ENCODE measurements at places on chromosomes 11 and 22.

GRCh38 chr22:34842630-34843029, 223.3 kb upstream of the ISX start:
- DNase-seq: no peak

DNA sequence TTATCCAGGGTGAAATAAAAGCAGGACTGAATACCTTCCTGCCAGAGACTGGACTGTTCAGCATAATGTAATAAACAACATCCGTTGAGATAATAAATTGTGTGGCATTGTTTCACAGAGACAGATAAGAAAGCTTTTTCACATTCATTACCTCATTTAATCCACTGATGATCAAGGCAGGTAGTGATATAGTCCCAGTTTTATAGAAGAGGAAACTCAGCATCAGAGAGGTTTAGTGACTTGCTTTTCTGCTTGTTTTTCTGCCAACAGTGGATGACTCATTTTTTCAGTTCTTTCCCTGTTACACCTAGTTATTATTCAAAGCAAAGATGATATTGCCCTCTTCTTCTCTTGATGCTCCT, 4.0 kb downstream of the MYO18B start:
- no peak for DNase-seq

GRCh38 chr22:45065726-45066125, 55.9 kb upstream of the PHF21B start:
- DNase-seq: no peak

GRCh38 chr11:114664641-114665040, 13.7 kb upstream of the NXPE2 start:
- DNase-seq: no peak

DNA sequence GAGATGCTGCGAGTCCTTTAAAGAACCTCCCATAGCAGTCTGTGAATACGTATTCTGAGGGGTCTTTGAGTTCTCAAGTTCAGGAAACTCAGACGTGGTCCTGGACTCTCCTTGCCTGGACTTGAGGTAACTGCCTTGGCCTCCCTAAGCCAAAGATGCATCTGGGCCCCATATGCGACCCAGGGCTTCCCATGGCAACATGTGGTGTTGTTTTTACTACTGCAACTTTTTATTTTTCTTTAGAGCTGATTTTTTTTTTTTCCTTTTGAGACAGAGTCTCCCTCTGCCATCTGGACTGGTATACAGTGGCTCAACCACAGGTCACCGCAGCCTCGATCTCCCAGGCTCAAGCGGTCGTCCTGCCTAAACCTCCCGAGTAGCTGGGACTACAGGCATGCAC, 321.1 kb downstream of the ST3GAL4 start:
- no peak for DNase-seq

- DNase-seq: no peak
Measured at GRCh38 chr11:9462806-9463537, 2.2 kb downstream of the ZNF143 start.

DNA sequence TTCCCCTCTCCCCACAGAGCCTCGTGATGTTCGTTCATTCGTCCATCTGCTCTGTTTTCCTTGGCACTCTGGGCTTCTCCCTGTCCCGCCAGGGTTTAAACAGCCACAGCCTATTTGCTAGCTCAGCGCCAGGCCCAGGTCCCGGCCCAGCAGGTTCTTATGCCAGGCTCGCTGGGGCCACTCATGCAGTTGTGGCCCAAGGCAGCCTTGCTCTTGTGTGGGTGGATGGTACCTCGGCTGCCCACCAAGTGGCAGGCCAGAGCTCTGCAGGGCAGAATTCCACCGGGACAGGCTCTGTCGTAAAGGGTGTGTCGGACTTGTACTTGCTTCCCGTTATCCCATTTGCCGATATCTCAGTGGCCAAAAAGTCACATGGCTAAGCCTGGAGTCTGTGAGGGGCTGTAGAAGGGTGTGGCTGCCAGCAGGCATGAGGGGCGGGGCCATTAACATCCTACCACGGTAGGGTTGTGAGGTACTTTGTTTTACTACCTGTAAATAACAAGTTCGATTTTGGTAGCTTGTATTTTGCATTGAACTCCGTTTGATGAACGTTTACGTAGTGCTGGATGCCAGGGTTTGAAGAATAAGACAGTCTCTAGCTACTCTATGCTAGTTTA, 7.9 kb downstream of the FAM118A start:
- DNase-seq: peak; percentile 69

DNA sequence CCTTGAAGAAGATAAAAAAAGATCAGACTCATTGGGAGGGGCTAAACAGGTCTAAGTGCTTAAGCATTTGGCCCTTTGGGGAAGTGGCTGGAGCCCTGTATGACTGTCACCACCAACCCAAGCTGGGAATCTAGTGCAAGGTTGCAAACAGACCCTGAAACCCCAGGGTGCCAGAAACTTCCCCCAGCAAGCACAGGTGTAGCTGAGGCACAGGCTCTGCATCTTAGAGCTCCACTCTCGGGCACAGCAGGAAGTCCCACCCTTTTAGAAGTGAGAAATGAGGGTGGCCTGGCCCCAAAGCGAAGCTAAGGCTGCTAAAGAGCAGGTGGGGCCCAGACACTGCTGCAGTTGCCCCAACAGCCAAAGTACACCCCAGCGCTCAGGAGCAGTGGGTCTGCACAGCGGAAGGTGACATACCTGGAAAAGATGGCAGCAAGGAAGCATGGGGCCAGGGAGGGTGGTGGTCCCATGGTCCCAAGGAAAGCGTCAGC, 5.8 kb upstream of the KDM2A start:
- DNase-seq: no peak

DNA sequence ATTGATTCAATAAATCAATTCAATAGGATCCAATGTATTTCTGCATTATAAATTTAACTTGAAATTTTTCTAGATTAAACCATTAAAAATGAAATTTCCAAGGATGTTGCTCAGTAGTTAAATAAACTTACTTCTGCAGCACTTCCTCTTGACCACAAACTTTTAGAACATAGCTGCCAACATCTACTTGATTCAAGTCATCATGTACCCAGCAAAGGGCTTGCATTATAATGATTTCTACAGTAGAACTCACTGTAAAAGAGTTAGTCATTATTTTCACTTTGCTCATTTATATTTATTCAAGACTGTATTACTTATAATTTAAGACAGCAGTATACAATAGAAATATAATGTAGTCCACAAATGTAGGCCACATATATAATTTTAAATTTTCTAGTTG, 59.2 kb downstream of the PIK3C2A start:
- no peak for DNase-seq

DNA sequence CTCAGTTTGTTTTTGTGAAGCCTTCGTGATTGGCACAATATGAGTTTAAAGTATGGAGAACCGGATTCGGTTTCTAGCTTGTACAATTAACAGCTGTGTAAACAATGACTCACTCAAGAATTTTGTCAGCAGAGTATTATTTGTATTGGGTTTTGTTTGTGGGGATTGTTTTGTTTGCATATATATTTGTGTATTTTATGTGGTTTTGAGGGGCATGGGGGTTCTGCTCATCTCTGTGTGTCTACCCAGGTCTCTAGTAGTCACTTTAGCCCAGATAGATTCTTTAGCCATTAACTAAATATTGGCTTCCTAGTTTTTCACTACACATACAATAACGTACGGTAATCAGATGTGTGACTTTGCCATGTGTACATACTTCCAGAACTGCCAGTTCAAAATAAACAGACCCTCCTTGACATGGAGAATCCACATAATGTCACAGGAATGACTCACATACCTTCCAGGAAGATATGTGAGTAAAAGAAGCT, 7.5 kb upstream of the MS4A7 start:
- no peak for DNase-seq

GRCh38 chr11:64303109-64304031, 2.0 kb upstream of the ESRRA start:
- DNase-seq: no peak

DNA sequence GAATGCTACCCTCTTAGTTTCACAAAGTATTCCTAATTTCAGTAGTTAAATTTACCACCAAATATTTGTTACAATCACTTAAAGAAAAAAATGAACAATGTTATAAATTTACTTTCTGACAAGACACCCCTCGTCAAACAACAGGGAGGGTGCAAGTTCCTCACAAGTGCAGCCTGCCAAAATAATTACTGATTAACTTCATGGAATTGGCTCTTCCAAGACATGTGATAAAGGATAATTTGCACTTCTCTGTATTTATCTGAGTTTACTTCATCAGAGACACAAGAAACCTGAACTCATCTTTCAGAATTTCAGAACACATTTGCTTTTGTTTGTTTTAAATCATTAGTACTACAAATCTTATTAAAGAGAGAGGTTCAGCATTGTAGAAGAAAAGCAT, 66.5 kb downstream of the LARGE2 start:
- DNase-seq: no peak

GRCh38 chr11:65595543-65596281, at the start of gene KCNK7:
Gene KCNK7 (minus strand): TSS chr11:65595800. CDS start chr11:65595772, 28 bp downstream.
- peak; percentile 54 for DNase-seq

GRCh38 chr11:36583667-36584066, 10.6 kb upstream of the IFTAP start:
- DNase-seq: no peak

- no peak for DNase-seq
Measured at GRCh38 chr22:46446799-46447198, 90.6 kb downstream of the CELSR1 start.

DNA sequence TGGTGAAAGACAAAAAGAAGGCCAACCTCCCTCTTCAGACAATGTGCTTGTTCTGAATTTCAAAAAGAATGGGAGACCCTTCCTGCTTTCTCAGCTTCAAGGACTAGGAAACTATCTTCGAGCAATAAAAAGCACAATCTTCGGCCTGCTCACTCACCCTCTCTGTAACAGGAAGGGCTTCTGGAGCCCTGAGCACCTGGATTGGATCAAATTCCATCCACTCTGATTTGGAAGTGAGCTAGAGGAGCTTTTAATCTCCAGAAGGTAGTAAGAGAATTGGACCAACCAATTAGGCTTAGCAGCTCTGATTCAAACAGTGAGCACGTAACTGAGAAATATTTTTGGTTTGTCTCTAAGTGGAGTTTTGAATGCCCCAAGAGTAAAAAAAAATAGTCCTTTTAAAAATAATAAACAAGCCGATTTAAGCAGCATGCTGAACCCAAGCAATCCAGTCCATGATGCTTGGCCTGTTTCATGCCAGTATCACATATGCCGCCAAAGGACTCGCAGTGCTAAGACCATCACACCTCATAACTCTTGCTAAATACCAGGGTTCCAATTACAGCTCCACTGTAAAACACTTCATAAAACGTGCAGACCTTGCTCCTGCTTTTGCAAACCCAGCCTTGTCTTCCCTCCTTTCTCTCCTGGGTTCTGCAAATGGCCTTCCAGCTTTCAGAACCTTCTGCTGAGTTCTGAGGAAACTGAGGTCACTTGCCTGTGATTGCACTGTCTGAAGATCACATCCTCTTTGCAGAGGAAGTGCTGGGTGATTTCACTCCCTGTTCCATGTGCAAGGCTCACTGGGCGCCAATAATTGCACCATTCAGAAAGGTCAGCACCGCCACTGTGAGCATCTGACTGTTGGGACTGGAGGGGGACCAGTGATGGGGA, 74.4 kb downstream of the SLC1A2 start:
- no peak for DNase-seq

DNA sequence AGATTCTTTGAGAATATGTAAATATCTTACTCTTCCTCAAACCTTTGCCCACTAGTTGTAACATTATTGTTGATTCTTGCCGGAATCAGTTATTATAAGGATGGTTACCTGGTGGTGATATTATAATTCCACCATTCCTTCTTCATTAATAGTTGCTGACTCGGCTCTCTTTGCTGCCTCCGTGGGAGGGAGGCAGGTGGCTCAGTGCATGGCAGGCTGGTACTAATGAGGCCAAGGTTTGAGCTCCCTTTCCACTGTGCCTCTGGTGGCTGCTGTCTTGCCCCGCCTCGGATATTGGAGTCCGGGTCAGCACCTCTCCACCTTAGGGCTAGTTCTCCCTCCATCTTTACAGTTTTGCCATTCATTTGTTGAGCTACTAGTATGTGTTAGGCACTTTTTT, 12.7 kb downstream of the CD6 start:
- DNase-seq: no peak

DNA sequence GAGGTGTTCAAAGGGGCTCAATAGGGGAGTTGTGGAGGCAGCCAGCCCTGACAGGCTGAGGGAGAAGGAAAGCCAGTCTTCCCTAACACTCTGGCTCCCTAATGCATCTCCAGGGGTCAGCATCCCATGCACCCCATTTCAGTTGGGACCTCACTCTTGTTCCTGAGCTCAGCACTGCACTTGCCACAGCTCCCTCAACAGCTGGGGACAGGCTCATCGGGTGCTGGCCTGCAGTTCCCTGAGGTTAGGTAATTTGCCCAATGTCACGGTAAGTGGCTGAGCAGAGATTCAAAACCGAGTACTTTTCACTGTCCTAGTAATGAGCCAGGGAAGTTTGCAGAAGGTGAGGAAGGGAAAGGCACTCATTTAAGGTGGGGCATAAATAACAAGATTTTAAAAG, 20.8 kb downstream of the VSTM5 start:
- DNase-seq: no peak

GRCh38 chr22:46892866-46893265, 130.4 kb downstream of the TBC1D22A start:
- DNase-seq: no peak

DNA sequence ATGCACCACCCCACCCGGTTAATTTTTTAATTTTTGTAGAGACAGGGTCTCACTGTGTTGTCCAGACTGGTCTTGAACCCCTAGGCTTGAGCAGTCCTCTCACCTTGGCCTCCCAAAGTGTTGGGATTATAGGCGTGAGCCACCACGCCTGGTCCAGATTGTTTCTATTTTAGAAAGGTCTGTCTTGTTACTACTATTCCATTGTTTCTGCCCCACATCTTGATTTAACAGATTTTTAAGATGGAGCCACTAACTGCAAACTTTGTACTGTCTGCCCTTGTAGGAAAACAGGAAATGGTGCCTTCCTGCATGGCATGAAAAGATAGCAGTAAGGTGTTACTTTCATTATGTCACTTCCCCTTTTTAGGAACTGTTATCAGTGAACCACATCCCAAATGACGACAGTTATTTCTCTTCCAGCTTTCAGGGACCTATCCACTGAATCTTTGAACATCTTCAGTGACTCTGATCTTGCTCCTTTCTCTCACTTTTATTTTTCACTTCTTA, 23.2 kb downstream of the TAF1D start:
- DNase-seq: no peak

GRCh38 chr22:40628354-40629042, 8.0 kb downstream of the MRTFA start:
- peak; percentile 22 for DNase-seq

GRCh38 chr11:112499153-112499880, 238.7 kb upstream of the PLET1 start:
- DNase-seq: no peak

DNA sequence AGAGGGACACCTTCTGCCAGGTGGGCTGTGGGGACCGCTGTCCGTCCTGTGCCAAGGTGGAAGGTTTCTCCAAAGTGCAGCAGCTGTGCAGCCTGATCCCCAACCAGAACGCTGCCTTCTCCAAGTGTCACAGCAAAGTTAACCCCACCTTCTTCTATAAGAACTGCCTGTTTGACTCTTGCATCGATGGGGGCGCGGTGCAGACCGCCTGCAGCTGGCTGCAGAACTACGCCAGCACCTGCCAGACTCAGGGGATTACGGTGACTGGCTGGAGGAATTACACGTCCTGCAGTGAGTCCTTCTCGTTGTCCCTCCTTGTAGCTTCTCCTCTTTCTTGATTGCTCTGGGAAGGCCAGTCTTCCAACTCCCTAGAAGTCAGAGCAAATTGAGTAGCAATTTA, 44.8 kb downstream of the TECTA start:
- DNase-seq: no peak
